ENCODE measurements at places on chromosomes 1 and 21.

GRCh38 chr1:211708006-211708405, 32.6 kb upstream of the NEK2 start:
- DNase-seq = no peak

- DNase-seq = no peak
Measured at GRCh38 chr1:58887059-58887458, 103.2 kb upstream of the JUN start.

DNA sequence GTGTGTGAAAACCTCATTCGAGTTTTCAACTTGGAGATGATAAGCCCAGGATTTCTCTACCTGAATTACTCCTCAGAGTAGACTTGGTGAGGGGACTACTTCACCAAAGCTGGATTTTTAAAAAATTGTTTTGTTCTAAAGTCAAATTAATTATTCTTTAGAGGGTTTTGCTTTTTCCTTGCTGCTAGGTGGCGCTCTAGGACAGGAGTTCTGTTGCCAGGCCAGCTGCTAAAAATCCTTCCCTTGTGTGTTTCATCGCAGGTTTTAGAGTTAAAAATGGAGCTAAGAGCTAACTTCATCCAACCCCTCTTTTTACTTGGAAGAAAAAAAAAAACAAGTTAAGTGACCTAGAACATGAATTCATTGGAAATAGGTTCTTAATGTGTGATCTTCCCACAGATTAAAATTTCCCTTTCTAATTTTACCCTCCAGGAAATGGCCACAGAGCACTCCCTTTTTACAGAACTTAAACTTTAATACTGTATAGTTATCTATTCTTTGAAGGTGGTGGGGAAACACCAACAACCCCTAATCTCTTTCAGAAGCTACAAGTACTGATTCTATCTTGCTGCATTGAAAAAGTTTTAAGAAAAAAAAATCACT, 36.7 kb upstream of the FAM163A start:
- DNase-seq = peak; percentile 82

DNA sequence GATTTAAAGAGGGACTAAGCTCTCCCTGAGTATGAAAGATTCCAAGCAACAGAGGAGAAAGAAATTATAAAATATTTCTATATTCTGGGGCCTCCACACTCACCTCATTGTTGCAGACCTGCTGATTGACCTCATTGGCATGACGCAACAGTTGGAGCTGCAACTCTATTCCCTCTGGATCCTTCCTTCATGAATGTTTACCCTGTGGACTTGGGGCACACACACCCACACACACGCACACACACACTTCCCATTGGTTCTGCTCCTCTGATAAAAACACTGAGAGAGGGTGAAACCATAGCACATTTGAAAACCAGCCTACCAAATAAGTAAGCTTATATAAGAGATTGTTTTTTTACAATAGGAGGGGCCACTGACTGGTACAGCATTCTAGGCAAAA, 159.1 kb downstream of the BRINP2 start:
- DNase-seq = no peak

- no peak for DNase-seq
Measured at GRCh38 chr1:22830041-22830566, 119.5 kb downstream of the EPHB2 start.

DNA sequence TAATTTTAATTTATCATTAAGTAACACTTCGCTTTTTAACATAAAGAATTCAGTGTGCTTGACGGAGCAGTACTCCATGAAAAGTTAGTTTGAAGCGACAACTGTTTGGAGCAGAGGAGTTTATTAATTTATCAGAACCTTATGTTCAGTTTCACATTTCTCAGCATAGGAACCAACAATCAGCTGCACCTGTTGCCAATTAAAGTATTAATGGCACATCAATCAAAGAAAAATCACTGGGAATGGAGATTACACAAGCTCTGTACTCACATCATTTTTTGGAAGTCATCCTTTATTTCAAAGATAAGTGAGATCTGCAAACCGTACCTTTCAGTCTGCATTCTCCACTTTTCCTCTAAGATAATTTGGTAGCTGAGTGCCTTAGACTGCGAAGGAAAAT, 344.6 kb downstream of the LMO4 start:
- no peak for DNase-seq
